Kidney epithelial cell (primary cell): ENCODE measurements at places on chromosomes 1 and 21. TPM values are rescaled to one million over a fixed set of nuclear protein-coding genes. Genes with fewer than 3 reads are reported as not detected.

DNA sequence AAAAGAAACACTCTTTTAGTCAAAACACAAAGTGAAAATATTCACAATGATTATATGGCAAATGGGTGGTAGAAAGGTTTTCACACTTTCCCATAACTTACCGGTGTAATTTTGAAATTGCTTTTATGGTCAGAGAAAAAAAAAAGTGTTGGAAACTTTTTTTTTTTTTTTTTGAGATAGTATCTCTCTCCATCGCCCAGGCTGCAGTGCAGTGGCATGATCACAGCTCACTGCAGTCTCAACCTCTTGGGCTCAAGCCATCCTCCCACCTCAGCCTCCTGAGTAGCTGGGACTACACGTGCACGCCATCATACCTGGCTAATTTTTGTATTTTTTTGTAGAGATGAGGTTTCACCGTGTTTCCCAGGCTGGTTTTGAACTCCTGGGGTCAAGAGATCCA is 3.3 kb downstream of the IFNGR2 start:
- DNase-seq: no peak

- DNase-seq: no peak
Measured at GRCh38 chr1:2183937-2184334, 10.6 kb downstream of the FAAP20 start.

CD53 gene
- total RNA-seq: not detected in 2 replicates

TPTE gene
- not detected in 2 replicates for total RNA-seq

C1orf141 gene
- not detected in 2 replicates for total RNA-seq

GRCh38 chr1:166090244-166090643 is 76.6 kb downstream of the FAM78B start:
- DNase-seq: no peak

STRIP1 gene
- total RNA-seq: 32.9 and 41.0 TPM in 2 replicates

- no peak for DNase-seq
Measured at GRCh38 chr1:93876244-93876643, 2.8 kb downstream of the DNTTIP2 start.

GRCh38 chr1:228306275-228307217 is 98.7 kb downstream of the OBSCN start:
- DNase-seq: no peak

SPATA46 gene
- total RNA-seq: not detected in 2 replicates

DNA sequence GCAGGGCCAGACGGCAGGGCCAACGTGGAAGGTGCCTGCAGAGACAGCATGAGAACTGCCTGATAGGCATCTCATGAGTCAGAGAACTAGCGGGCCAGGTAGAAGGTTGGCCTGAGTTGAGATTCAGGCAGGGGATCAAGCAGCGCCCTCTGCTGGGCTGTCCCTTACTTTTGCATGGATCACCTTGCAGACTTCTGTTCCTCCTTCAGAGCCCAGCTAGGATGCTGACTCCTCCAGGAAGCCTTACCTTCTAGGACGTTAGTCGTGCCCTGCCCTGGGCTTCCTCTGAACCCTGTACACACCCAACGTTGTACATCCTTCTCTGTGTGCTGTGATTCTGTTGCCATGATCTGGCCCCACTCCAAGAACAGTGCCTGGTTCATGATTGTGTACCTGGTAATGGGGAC is 231.3 kb upstream of the VAMP3 start:
- DNase-seq: no peak

- no peak for DNase-seq
Measured at GRCh38 chr1:165289556-165289955, 67.0 kb downstream of the LMX1A start.

DNA sequence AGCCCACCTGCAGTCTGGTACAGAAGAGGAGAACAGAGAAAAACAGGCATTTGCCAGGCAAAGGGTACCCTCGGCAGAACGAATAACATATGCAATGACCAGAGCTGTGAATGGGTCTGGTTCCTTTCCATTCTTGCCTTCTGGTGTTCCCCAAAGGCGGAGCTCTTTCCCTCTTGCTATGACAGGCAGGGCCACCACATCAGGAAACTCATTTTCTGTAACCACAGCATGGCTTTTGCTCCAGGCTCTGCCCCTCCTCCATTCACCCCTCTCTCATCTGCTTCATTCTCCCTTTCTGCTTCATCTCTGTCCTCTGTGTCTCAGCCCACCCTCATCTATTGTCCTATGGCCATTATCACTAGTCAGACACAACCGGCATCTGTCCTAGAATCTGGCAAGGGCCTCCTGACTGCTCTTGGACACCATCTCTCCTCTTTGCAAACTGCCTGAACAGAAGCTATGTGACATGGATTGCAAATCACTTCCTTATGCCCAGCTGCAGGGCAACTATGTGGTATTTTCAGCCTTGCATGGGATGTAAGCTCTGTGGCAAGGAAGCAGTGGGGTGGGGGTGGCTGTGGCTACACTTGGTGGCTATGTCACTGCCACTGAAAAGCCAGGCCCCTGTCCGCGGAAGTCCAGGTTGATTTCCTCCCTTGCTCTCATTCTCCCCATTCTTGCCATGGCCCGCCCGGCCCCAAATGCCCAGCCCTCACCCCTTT is 78.8 kb upstream of the ABCD3 start:
- no peak for DNase-seq

DNA sequence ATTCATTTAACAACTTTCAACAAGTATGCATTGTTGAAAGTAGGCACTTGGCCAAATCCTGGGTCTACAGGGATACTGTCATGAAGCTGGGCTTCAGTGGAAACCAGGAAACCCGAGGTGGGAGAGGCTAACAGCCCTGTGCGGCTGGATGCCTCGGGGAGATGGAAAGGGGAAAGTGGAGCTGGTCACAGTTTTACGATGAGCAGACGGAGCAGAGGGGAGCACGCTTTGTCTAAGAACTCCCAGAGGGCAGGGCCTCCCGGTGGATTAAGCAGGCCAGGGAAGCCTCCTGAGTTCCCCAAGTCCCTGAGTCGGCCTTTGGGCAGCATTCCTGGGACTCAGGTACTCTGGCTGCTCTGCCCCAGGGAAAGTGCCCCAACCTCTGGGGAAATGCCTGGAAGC is 23.8 kb downstream of the STUM start:
- no peak for DNase-seq

KLHDC8A gene
- 6.7 and 16.5 TPM in 2 replicates for total RNA-seq

DNA sequence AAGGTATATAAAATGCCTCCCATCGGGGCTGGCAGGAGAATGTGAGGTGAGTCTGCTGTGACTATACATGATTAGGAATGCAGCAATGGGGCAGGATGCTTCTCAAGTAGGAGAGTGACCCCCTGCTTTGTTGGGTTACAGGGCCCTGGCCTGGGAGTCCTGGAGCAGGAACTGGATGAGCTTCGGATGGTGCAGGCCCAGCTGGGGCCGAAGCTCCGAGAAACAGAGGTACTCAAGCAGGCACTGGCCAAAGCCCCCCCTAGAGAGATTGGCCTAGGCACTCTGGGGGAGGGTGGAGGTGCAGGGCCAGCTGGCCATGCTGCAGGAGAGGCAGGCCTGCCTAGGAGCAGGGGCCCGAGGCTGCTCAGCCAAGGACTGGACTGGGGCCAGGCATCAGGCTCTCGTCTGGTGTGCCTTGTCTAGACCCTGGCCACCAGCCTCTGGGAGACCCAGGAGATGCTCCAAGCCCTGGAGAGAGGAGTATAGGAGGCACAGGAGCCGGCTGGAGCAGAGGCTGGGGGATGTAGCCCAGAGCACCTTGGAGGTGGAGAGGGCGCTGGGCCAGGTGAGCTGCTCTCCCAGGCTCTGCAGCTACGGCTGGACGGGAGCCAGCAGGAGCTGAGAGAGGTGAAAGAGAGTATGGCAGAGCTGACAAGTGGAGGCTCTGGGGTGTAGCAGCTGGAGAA is 32.8 kb upstream of the PKP1 start:
- no peak for DNase-seq

DNA sequence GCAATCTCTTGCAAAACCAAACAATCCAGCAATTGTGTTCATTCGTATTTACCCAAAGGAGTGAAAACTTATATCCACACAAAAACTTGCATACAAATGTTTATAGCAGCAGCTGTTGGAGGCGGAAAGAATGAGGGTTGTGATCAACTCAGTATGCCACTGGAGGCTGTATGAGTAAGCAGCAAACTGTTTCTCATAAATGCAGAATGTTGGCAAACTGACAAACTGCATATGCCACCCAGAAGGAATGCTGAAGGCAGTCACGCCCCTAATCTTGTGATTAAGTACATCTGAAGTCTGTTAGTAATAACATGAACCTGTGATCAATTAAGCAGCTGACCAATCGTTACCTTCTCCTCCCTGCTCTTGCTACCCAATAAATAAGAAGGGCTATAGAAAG is 60.5 kb upstream of the CR2 start:
- peak; percentile 85 for DNase-seq

DNA sequence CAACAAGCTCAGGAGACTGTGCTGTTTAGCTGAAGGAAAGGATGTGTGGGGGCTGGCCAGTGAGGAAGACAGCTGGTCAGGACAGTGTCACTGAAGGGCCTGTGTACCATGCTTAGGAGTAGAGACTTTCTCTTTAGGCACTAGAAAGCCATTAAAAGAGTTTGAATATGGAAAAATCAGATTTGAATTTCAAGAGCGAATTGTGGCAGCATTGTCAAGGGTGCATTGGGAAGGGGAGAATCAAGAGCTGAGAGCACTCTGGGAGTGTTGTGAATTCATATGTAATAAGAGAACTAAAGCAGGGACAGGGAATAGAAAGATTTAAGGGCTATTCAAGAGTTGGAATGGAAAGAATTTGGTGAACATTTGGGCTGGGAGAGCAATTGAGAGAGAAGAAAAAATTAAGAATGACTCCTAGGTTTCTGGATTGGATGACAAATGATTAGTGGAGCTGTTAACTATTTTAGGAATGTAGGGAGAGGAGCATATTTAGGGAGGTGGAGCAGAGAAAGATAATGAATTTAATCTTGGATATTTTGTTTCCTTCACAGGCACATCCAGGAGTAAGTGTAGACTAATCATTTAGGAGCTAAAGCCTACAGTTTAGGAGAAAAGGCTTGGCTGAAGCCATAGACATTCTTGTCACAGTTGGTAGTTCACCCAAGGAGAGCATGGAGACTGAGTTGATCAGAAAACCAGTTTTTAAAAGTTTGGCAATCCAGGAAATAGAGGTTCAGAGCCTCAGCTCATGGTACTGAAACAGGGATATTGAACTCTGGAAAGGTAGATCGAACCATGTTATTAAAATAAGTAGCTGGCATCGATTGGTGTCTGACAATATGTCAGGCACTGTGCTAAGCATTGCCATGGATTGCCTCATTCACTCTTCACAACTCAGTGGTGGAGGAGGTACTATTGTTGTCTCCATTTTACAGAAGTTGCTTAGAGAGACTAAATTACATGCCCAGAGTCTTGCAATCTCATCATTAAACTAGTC is 23.1 kb upstream of the TOR3A start:
- DNase-seq: no peak

- DNase-seq: no peak
Measured at GRCh38 chr1:63012339-63012738, 228.4 kb downstream of the ATG4C start.

KCNC4 gene
- total RNA-seq: 1.8 and 2.3 TPM in 2 replicates

GRCh38 chr1:77044133-77044849 is 174.9 kb downstream of the PIGK start:
- no peak for DNase-seq

CD1C gene
- total RNA-seq: not detected in 2 replicates

- no peak for DNase-seq
Measured at GRCh38 chr1:2526824-2527555, 594 bp upstream of the PANK4 start.

COL9A2 gene
- 19.7 and 20.2 TPM in 2 replicates for total RNA-seq

GRCh38 chr1:10836726-10837125 is 40.3 kb upstream of the CASZ1 start:
- DNase-seq: no peak

GRCh38 chr1:158310623-158311022 is 20.7 kb downstream of the CD1B start:
- DNase-seq: no peak

- no peak for DNase-seq
Measured at GRCh38 chr1:80988926-80989325, 811.8 kb upstream of the ADGRL2 start.

GRCh38 chr1:179079113-179079761 is 2.6 kb upstream of the TOR3A start:
- no peak for DNase-seq

DNA sequence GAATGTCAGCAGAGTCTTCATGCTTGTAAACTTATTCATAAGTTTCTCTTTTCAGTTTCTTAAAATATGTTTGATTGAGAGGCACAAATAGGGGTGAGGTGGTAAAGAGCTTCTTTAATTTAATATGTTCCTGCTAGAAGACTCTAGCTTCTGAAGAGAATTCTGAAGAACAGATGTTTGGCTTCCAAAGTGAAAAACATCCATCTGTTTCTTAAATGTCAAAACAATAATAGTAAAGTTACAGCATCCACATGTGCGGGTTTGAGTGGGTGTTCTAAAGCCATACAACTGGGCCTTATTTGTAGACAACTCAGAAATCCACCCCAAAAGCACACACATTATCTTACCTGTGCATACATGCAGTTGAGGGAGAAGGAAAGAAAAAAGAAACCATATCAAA is 144.0 kb upstream of the ADGRL4 start:
- no peak for DNase-seq

DNA sequence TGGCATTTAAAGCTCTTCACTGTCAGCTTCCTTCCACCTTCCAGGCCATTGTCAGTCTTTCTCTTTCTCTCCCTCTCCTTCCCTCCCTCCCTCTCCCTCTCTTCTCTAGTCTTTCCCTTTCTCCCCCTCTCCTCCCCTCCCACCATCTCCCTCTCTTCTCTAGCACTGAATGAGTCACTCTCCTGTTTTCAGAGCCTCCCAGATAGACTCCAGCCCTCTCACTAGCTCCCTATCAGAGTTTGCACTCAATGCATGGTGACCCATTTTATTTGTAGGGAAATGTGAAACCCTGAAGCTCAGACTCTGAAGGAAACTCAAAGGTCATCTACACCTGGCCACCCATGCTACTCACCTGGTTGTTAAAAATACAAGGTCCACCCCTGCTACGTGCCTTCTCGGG is 4.4 kb upstream of the MATN1 start:
- no peak for DNase-seq

PKN2 gene
- 30.7 and 32.9 TPM in 2 replicates for total RNA-seq

DNA sequence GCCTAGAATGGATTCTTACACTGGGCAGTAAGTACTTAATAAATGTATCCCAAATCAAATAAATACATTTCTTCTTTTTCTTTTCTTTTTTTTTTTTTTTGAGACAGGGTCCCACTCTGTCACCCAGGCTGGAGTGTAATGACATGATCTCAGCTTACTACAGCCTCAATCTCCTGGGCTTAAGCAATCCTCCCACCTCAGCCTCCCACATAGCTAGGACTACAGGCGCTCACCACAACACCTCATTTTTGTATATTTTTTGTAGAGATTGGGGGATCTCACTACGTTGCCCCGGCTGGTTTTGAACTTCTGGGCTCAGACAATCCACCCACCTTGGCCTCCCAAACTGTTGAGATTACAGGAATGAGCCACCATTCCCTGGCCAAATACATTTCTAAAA is 63.7 kb upstream of the LGALS8 start:
- DNase-seq: no peak
